Activated T-cell treated with anti-CD3 and anti-CD28 coated beads, Interleukin-2, amount 50 U/mL, for 72 hours (primary cell): ENCODE measurements at places on chromosomes 4 and X. TPM values are rescaled to one million over a fixed set of nuclear protein-coding genes. Genes with fewer than 3 reads are reported as not detected.

Gene SSX3
- not detected for total RNA-seq

Gene SHROOM3
- total RNA-seq = 0.09 TPM

Gene FRYL
- 71.7 TPM for total RNA-seq

Gene SMIM43
- total RNA-seq = not detected

Gene CFI
- total RNA-seq = 0.81 TPM

Gene INTU
- 0.12 TPM for total RNA-seq

Gene FGB
- total RNA-seq = not detected

Gene STAP1
- total RNA-seq = 9.6 TPM

- no peak for DNase-seq
Measured at GRCh38 chr4:22187203-22187820, 238.7 kb upstream of the KCNIP4 start.

GRCh38 chr4:37825968-37826294 is 555 bp upstream of the PGM2 start:
- DNase-seq = no peak

DNA sequence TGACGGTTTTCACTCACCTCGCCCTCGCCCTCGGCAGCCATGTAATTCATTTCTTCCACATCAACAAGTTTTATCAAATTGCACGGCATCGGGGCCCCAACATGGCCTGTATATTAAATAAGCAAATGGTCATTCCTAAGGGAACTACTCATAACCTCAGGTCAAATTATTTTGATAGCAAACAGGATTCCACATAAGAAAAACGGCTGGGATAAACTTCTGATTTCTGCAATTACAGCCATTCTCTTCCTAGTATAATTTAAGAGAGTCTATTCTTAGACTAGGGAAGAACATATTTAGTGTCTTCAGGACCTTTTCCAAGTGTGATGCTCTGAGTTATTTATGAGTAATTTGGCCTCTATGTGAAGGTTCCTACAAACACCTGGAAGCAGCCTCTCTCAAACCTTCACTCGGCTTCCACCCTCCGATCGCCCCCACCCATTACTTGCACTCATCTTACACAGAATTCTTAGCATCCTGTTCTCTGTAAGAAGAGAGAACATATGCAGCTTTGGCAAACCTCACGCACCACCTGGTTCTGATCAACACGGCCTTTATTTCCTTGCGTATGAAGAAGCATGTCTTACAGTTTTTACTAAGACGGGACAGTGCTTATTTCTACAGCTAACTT is 29.4 kb upstream of the CENPU start:
- DNase-seq = no peak

DNA sequence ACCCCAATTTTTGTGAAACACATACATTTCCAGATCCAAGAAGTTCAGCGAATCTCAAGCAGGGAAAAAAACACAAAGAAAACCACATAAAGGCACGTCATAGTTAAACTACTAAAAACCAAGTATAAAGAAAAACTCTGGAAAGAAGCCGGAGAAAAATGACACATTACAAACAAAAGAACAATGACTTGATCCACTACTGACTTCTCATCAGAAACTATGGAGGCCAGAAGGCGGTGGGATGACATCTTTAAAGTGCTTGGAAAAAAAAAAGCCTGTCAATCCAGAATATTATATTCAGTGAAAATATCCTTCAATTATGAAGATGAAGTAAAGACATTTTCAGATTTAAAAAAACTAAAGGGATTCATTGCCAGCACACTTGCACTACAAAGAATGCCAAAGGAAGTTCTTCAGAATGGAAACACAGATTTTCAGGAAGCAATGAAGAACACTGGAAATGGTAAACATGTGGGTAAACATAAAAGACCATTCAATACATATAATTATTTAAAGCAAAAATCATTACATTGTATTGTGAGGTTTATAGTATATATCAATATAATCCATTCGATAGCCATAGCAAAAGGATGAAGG is 32.6 kb upstream of the PPP2R2C start:
- DNase-seq = no peak

DNA sequence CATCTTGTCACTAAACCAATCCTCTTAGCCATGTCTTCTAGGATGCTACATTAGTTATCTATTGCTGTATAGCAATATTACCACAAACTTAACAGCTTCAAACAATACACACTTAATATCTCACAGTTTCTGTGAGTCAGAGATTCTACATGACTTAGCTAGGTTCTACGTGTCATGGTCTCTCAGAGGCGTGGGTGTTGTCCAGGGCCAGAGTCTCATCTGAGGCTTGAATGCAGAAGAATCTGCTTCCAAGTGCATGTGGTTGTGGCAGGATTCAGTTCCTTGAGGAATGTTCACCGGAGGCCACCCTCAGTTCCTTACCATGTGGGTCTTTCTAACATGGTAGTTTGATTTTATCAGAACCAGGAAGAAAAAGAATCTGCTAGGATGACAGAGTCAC is 26.4 kb downstream of the PPP1R2C start:
- DNase-seq = no peak

DNA sequence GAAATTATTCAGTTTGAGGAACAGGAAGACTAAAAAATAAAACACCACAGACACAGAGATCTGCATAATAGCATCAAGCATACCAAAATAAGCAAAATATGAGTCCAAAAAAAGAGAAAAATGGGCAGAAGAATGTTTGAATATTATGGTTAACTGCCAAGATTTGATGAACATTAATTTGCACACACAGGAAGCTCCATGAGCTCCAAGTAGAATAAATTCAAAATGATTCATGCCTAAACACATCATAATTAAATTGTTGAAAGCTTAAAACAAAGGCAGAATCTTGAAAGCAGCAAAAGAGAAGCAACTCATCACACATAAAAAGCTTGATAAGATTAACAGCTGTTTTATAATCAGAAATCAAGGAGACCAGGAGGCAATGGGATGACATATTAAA is 156.6 kb upstream of the ARSJ start:
- DNase-seq = no peak

DNA sequence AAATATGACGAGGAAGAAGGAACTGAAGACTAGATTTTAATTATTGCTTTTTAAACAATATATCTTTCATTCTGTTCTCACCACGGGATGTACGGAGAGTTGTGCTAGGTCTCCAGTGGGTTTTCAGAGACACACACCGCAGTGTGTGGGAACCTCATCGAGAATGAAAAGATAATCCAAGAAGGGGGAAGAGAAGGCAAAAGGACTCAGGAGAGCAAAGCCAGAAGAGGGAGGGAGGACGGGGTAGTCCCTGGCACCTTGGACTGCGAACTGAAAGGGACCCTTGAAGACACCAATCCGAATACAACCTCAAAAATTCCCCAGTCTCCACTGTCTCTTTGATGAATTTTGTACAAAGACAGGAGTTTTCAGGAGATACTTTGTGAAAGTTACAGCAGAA is 932 bp upstream of the LEF1 start:
- DNase-seq = no peak

DNA sequence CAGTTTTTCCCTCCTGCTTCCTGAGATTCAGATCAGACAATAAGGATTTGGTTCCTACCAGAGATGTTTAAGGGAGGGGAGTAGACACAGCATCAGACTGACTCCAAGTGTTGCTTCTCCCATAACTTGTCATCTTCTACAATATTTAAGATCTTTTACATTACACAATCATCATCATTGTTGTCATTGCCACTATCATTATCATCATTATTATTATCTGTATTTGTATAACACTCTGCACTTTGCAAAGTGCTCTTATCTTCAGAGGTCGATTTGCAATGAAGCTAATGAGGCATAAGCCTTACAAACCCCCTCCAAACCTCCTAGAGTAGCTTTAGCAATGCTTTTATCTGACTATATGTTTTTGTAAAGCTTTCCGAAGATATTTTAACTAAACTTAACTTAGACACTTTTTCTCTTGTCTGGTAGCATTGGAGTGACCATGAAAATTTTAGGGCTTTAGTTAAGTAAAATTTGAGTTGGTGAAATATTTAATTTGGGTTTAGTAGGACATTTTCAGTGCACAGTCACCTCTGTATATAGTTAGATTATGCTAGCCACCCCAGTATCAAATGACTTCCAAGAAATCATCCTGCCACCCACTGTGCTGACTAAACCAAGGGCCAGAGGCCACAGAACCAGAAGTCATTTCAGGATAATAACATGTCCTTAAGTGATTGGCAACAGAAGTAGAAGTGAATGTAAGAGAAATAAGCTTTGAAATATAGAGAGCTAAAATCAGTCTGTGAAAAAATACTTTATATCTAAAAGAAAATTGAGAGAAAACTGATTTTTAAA is 124.2 kb upstream of the NRK start:
- DNase-seq = no peak

DNA sequence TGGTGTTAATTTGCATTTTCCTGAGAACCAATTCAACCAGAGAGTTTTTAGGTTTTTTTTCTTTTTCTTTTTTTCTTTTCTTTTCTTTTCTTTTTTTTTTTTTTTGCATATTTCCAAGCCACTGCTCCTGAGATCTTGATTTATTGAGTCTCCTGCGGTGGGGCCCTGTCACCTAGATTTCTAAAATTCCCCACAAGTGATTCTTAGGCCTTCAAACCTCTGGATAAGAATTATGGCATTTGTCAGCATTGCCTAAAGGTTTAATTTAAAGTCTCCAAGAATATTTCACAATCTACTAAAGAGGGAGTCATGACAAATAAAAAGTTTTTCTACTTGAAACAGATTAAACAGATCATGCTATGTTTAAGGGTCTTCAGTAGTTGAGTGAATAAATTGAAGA is 84.9 kb downstream of the GAB1 start:
- no peak for DNase-seq
